ENCODE measurements at places on chromosomes 11 and 22.

DNA sequence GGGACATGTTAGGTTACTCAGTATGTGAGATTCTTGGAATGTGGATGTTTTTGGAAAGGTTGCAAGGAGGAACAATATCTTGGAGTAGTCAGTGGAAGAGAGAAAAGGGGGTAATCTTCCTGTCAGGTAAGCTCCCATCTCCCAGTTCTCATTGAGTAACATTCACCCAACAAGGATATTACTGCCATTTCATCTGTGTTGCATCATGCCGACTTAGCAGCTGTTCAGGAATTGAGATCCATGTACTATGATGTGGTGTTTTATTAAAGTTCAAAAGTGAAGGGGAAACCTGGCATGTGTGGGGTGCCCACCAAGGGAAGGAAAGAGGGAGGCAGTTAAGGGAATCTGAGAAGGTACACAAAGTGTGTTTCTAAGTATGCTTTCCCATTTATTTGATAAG, 58.4 kb upstream of the RASSF10 start:
- DNase-seq, result peak; percentile 41

GRCh38 chr11:120218695-120219033, 7.8 kb downstream of the OAF start:
- no peak for DNase-seq

DNA sequence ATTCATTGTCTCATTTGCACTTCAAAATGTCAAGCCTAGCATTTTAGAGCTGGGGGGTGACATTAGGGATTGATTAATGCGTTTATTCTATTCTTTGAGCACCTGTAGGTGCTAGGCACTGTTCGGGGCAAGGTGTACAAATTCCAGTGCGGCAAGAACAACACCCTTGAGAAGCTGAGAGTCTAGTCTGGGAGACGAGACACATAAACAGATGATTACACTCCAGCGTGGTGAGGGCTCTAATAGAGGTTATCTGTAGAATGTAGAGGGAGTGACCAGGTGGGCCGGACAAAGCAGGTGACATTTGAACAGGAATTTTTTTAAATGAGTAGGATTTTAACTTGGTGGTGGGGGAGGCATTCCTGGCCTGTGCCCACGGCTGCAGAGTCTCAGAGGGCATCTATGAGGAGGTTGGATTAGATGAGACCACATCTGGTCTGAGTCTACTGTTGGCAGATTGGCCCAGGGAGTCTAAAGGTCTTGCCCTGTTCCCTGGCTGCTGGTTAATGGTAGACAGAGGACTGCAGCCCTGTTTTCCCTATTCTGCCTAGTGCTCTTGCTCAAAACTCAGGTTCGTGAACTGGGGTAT, 970 bp downstream of the CAT start:
- peak; percentile 28 for DNase-seq

DNA sequence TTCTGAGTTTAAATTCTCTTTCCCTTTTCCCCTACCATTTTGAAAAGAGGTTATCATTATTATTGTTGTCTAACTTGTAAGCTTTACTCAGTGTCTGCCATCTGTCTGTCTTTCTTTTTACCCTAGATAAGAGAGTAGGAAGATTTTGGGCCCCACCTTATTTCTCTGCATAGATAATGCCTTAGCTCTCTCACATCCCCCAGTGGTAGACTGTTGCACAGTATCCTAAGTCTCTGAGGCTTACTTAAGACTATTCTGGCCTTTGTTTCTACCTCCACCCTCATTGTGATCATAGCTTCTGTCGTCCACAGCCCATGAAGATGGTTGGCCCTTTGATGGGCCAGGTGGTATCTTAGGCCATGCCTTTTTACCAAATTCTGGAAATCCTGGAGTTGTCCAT, 3.6 kb upstream of the OR51L1 start:
- DNase-seq, result peak; percentile 52

GRCh38 chr11:118956094-118956846, at the start of gene UPK2:
Gene UPK2, plus strand, starts transcription at chr11:118956298. Its CDS starts 53 bp downstream, at chr11:118956351.
- DNase-seq, result peak; percentile 93

- DNase-seq, result peak; percentile 96
Measured at GRCh38 chr11:86456075-86456939, 81.6 kb downstream of the CCDC81 start.

DNA sequence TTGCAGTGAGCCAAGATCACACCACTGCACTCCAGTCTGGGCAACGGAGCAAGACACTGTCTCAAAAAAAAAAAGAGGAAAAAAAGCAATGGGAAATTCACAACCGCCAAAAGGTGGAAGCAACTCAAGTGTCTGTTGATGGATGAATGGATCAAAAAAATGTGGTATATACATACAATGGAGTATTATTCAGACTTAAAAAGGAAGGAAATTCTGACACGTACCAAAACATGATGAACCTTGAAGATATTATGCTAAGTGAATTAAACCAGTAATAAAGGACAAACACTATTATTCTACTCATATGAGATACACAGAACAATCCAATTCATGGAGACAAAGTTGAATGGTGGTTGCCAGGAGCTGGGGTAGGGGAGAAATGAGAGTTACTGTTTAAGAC, 40.9 kb downstream of the FAM168A start:
- DNase-seq, result no peak

DNA sequence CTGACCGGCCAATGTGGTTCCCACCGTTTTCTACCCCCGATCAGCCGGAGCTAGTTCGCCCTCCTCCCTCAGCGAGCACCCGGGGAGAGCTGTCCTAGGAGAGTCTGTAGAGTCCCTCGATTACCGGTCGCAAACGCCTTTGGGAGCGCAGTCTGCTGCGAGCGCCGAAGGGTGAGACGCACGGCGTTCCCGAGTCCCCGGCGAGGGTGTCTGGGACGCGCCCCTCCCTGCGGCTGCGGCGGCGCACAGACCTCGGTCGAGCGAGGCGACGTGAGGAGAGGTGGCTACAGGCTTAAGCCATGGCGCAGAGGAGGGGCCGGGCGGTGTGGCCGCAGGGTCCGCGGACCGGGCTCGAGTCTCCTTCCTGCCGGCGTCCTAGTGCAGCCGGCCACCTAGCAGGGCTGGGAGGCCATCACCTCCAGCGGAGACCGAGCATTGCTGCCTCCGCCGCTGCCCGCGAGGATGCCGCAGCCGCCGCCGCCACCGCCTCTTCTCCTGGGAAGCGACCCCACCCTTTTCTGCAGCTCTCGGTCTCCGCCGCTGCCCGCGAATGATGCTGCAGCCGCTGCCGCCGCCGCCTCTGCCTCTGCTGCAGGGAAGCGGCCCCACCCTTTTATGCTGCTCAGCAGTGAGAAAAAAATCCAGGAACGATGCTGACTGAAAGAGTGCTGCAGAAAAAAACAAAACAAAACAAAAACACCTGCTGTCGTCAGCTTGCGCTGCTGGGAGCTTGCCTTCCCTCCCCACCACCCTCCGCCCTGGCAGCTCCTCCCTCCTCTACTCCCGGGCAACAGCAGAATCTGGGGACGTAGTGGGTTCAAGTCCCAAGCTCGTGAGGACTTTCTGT, at the start of gene MAP6:
MAP6 (minus strand) TSS at position 588 of the 847 bp plus-strand sequence. CDS start 669 bp downstream, outside the sequence.
- DNase-seq, result peak; percentile 89

GRCh38 chr11:57309106-57310059, 15.4 kb downstream of the TNKS1BP1 start:
- DNase-seq, result no peak

DNA sequence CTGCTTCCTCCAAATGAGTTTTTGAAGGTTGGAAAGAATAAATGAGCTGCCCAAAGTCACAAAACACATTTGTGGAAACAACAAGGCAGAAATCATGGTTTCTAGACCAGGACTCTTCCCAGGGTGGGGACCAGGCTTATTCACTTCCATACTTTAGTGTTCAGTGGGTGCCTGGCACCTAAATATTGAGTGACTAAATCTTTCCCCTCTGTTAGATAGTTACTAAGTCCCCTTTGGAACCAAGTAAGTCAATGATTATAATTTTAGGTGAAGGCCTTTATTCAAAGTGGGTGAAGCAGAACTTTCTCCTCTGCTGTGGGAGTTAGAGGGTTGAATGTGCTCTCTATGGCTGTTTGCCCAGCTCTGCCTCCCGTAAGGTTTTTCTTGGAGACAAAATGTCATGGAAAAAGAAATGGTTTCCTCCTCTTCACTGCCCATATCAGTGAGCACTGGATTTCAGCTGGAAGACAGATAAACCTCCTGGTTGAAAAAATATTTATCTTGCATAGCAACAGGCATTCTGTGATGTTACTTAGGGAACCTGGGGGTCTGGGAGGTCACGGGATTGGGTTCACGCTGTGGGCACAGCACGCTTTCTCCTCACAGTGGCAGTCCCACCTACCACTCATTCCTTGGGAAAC, 117.8 kb downstream of the CCDC81 start:
- no peak for DNase-seq

GRCh38 chr11:81237139-81237538, 1496.5 kb downstream of the FAM181B start:
- peak; percentile 90 for DNase-seq

GRCh38 chr11:117662255-117662654, 134.8 kb downstream of the DSCAML1 start:
- DNase-seq, result no peak

DNA sequence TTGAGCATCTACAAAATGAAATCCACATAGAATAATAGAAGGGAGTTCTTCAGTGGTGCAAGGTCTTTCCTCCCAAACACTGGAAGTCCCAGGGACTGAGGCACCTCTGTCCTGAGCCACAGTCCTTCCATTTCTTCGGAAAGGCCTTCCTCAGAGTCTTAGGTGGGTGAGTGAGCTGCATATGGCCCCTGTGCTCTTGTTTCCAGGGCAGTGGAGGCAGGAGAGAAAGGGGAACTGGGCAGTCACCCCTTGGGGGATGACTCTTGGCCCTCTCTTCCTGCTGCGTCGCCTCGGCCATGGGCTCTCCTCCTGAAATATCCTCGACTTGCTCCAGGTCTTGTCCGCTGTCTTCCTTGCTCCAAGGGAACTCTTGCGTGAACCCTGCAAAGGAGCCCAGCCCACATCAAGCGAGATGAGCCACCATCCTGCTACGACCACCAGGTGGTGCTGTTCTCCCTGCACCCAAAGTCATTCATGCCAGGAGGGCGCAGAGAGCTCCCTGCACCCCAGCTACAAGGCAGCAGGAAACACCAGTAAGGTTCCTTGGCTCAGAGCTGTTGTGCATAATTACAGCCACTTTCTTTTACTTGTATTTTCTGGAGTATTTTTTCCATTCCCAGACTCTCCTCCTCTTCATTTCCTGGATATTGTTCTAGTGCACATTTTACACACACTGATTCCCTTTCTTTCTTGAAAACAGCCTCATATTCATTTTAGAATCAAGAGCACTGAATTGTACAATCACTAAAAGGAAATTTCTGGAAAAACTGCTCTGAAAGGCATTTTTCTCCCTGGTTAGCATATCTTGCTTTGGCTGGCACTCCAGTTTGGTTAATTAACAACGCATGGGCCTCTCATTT, 397.8 kb downstream of the OPCML start:
- peak; percentile 79 for DNase-seq

- DNase-seq, result peak; percentile 38
Measured at GRCh38 chr11:71286701-71287643, 34.6 kb upstream of the SHANK2 start.

DNA sequence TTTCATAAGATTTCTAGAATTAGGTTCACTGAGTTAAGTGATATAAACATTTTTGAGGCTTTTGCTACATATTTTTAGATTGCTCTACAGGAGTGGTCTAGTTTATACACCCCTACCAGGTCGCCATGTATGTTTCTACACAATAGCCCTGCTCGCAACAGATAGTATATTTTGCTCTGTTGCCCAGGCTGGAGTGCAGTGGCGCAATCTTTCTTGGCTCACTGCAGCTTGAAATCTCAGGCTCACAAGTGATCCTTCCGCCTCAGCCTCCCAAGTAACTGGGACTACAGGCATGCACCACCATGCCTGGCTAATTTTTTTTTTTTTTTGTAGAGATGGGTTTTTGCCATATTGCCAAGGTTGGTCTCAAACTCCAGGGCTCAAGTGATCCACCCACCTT, 10.4 kb downstream of the ZNRF3 start:
- DNase-seq, result no peak

- no peak for DNase-seq
Measured at GRCh38 chr11:61140416-61140815, 20.8 kb downstream of the VPS37C start.

DNA sequence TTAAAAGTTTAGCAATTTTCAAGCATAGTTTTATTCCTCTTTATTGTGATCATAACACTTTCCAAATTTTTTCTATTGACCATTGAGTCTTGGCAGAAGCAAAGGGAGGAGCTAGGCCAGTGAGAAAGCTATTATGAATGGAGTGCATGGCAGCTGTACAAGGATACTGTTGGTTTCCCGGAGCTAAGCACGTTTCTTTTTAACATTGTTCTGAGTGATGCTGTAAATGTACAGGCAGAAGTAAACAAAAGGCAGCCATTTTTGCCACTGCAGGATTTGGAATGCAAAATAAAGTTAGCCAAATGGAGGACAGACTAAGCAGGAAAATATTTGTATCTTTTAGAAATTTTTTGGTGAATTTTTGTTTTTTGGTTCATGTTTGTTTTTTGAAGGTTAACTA, 16.2 kb downstream of the CBL start:
- no peak for DNase-seq

GRCh38 chr22:37601540-37602442, 6.8 kb upstream of the GGA1 start:
- peak; percentile 37 for DNase-seq

- no peak for DNase-seq
Measured at GRCh38 chr11:78720281-78720989, 145.8 kb upstream of the NARS2 start.

DNA sequence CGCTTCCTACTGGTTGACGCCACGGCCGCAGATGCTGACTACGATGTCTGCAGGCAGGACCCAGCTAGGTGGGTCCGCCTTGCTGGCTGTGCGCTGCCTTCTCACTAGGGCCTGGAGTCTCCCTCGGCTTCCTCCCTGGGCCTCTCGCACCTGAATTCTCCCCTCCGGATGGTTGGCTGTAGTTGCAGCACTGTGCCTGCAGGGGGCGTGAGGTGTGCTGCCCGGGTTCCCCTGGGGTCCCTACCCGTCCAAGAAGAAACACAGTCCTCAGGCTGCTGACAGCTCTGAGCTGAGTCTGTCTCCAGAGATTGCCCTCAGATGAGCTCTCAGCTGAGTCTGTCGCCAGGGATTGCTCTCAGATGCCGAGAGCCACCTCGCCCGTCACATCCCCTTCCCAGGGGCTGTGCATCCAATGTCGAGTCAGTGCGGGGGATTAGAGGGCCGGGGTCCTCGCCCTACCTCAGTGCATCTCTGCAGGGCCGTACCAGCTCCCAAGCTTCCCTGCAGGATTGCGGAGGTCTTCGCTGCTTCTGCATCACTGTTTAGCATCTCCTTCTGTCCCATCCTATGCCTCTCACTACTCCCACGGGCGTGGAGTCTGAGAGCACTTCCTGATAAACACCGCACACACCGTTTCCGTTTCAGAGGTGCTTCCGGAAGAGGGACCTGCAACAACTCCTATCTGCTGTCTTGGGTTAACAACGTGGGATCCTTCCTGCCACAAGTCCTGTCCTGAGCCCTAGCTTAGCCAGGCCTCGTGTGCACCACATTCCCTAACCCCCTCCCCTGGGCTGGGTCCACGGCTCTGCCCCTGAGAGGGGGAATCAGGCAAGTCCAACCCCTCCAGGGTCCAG, 196.9 kb downstream of the CSNK2A3 start:
- peak; percentile 38 for DNase-seq

GRCh38 chr11:125949271-125950177, 3.7 kb downstream of the VSIG10L2 start:
- no peak for DNase-seq
